Epithelial cell of esophagus (primary cell): ENCODE measurements at places on chromosomes 12 and 14.
A peak's percentile ranks its signal among the peaks of the same experiment; 100 is the strongest.

DNA sequence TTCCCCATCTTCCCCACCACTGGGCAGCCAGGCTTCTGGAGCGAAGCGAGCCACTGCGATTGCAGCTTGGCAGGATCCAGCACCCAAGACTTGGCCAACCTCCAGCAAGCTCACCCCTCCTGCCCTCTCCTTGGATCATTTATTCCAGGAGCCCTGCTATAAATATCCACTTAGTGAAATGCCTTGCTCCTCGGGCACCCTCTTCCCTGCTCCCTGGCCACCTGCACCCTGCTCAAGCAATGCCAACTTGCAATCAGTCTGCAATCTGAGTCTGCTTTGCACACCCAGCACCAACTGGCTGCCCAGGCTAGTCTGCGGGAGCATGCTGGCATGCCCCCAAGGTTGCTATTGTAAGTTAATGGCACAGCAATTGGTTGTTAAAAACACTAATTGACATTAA, 666.0 kb downstream of the MED13L start:
- DNase-seq, result no peak

DNA sequence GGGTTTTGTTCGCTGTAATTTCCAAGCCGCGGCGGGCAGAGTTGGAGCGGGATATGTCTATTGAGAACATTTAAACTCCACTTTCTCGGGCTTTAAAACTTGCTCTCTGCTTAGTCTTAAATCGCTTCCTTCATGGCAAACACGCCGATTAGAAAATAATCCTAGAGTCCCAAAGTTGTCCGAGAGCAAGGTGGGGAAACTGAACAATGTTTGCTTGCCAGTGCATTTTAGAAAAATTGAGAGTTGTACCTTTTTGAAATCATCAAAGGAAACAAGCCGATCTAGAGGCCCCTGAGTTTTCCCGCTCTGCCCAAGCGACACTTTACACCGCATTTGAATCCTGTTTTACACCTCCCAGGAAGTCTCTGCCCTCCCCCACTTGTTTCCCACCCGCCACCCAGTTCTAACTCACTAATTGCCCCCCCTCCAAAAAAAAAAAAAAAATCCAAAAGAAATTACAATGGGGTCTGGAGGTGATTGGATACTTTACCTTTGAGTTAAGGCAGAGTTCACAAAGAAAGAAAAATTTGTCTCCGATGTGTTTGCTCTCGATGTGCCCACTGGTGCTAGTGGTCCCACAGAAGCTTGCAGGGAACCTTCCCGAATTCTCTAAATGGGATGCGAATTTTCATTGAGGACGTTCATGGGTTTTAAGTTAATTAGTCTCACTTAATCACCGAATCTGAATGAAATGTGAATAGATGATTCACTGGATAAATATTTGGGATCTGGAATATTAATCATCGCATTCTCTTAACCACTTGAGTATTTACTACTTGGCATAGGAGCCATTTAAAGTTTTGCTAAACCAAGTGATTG, 2.3 kb downstream of the HMGA2 start:
- peak; percentile 72 for DNase-seq

GRCh38 chr14:75318353-75318752, 39.7 kb downstream of the FOS start:
- no peak for DNase-seq

DNA sequence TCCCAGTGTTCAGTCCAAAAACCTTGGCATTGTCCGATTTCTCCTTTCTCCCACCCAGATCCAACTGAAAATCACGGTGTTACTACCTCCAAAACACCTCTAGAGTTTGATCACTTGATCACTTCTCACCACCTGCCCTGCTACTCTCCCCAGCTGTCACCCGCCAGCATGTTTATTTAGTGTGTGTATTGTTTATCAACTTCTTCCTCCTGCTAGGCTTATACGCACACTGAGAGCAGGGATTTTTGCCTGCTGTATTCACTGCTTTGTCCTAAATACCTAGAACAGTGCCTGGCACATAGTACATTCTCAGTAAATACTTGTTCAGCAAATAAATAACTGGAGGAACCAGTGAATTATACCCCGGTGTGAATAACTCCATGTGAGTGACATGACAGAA, 5.0 kb downstream of the BDKRB1 start:
- no peak for DNase-seq

DNA sequence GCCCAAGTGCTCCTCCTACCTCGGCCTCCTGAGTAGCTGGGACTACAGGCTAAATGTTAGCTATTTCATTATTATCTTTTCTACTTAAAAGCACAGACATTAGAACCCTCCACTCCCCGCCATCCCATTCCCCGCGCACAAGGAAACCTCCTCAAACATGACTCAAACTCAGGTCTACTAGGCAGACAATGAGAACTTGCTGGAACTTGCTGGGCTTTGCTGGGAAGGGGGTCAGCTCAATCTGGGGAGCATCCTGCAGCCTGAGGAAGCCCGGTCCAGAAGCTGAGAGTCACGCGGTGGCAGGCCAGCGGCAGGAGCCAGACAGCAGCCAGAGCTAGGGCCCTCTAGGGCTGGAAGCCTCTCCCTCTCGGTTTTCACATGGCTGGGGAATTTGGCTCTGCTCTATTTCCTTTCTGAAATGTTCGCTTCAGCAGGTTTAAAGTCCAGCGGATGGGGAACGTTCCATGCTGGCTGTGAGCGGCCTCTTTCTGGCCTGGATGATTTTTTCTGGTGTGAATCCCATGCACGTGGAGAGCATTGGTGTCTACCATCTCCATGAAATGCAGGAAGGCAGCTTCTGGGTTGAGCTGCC, 68.5 kb downstream of the SLC6A12 start:
- DNase-seq, result peak; percentile 42

- DNase-seq, result no peak
These were observed 398.1 kb downstream of the NOVA1 start for GRCh38 chr14:26199590-26200370.

DNA sequence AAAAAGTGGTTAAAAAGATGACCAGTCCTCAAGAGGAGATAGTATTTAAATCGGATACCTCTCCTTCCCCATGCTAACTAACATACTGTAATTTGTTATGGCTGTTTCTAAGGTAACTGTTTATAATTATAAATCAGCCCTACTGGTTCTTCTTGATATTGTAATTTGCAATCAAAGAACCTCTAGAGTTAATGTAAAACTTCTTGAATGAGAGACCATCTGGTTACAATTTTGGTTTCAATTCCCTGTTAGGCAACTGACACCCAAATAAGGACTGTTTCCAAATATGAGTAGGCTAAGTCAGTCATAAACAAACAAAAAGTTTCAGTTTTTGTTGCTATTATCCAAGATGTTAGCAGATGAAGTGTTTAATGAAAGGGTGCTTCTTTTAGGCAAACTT, 120.2 kb upstream of the DNM1L start:
- no peak for DNase-seq

GRCh38 chr12:53287741-53288216, 7.6 kb upstream of the PFDN5 start:
- DNase-seq, result peak; percentile 71

DNA sequence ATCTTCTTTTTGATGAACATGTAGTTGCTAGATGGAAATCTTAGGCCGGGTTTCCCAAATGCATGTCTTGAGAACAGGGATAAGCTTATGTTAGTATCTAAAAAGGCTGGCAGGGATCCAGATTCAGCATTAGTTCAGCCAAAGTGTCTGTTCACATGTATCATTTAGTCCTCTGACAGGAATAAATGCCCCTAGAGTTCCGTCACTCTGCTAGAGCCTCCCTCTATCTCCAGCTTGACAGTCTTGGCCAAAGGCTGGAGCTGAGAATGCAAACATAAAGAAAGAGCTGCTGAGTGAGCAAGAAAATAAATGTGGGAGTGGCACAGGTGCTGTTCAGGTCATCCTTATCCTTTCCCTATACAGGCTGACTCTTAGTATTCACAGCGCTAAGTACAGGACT, 13.8 kb upstream of the NELL2 start:
- DNase-seq, result no peak

- DNase-seq, result no peak
These were observed 191.7 kb upstream of the DIO2 start for GRCh38 chr14:80403036-80403435.

DNA sequence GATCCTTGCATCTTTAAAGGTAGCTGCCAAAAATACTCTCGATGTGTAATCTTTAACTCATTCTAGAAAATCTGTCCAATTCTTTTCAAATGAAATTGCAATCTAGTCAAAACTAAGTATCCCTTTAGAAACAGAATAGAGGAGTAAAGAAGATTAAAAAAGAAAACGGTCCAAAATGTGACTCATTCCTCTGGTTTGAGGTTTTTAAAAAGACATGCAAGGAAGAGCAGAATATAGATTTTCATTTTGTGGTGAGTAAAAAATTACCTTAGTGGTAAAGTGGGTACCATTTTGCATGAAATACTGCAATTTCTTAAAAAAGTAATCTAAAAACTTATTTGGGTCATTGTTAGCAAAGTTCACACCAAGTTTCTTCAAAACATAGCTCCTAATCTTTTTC, 108.4 kb downstream of the BRMS1L start:
- no peak for DNase-seq

DNA sequence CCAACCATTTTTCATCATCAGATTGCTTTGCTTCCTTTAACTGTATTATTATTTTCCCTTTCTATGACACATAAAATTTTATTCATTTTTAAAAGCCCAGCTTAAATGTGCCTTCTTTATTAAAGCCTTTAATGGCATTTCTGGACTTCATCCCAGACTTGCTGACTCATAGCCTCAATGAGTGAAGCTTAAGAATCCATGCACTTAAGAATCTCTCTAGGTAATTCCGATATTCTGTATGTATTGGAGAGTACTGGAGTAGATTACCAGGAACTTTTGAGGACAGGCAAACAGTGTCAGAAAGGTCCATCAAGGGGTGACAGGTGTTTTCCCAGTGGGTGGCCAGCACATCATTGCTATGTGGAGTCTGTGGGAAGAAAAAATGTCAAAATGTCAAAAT, 107.9 kb downstream of the PTPRQ start:
- DNase-seq, result peak; percentile 91

DNA sequence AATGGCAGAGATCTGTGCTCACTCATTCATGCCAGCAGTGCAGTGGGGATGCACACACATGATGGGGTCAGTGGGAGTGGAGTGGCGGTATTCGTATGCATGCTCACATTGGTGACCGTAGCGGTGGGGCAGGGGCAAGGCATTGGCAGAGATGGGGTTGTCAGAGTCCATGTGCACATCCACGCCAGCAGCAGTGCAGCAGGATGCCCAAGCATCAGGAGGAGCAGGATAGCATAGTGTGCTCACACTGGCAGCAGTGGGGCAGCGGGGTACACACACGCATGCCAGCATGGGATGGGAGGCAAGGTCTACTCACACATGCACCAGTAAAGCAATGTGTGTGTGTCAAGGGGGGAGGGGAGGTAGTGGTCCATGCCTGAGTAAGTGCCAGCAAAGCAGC, 89.4 kb upstream of the GARIN6 start:
- no peak for DNase-seq

- DNase-seq, result peak; percentile 86
These were observed 21.5 kb upstream of the KIF26A start for GRCh38 chr14:104116756-104117340.

- DNase-seq, result peak; percentile 67
These were observed 50.3 kb downstream of the SYT1 start for GRCh38 chr12:78914859-78915331.

DNA sequence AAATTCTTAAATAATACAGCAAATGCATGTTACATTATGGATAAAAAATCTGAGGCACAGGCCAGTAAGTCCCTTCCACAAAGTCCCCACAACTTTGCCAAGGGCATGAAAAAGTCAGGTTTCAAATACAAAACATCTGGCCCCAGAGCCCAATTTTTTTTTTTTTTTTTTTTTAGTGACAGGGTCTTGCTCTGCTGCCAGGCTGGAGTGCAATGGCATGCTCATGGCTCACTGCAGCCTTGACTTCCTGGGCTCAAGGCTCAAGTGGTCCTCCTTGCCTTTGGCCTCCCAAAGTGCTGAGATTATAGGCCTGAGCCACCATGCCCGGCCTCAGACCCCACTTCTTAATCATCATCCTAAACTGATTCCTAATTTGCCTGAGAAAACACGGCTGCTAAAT, 3.1 kb upstream of the TTC8 start:
- no peak for DNase-seq

GRCh38 chr14:41597647-41598046, 9.0 kb upstream of the LRFN5 start:
- DNase-seq, result no peak

DNA sequence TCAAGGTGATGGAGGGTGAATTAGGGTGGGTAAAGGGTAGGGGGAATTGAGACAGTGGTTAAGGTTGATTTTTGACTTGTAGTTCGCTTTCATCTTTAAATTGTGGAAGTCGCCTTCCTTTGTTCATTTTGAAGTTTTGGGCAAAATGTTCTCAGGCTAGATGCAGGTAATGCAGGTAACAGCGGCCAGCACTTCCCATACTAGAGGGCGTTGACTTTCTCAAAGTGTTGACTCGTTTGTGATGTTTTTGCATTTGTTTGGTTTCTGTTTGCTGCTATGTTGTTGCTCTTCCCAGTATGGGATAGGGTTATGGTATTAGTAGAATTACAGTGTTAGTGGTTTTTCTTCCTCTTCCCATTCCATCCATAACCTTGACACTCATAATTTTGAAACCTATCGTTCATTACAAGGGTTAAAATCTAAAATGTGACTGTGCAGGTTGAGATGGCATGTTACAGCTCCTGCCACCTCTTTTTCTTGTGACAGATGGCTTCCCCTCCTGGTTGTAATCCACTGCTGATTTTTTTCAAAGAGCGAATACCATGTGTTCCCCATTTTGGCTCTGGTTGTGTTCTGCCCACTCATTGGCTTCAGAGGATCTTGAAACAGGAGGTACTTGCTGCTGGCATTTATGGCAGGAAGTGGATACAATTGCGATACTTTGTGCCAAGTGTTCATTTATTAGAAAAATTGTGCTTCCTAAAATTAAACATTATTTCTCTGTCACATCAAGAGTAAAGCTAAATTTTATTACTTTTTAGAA, 57.1 kb downstream of the ERC1 start:
- DNase-seq, result no peak

DNA sequence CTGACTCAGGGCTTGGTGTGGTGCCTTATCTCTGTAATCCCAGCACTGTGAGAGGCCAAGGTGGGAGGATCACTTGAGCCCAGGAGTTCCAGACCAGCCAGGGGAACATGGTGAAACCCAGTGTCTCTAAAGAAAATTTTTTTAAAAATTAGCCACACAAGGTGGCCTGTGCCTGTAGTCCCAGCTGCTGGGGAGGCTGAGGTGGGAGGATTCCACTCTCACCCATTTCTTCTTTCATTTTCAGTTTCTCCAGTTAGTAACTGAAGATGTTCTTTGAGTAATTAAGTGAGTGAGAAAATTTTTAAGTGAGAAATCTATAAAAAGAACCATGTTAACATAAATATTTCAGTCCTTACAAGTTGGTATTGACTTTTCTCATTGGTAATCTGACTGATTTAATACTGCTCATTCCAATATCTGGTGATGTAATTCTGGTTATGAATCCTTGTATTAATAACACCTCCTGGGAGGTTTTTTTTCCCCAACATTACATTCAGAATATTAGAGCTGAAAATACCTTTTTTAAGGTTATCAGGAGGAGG, 6.1 kb downstream of the METTL3 start:
- no peak for DNase-seq

- no peak for DNase-seq
These were observed 1.2 kb downstream of the PPM1H start for GRCh38 chr12:62933602-62934238.

DNA sequence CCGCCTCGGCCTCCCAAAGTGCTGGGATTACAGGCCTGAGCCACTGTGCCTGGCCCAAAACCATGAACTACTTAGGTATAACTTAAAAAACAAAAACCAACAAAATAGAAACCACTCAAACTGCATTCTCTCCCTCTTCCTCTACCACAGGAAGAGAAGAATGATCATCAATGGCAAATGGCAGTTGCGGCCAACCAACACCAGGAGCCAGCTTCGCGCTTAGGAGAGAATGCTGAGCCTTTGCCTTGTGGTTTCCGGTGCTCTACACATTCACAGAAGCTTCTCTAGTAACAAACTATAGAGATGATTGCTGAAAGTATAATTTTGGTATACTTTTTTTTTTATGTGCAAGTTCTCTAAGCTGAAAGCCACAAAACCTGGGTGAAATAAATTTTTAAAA, 17.1 kb downstream of the CATSPERB start:
- no peak for DNase-seq
